ENCODE measurements at places on chromosomes 4 and X.

- DNase-seq = no peak
Observed at GRCh38 chrX:83416273-83416672, 91.8 kb upstream of the POU3F4 start.

GRCh38 chrX:38045538-38046096 lies 39.3 kb downstream of the SYTL5 start:
- DNase-seq = no peak

- no peak for DNase-seq
Observed at GRCh38 chr4:176406736-176407135, 87.0 kb downstream of the SPCS3 start.

DNA sequence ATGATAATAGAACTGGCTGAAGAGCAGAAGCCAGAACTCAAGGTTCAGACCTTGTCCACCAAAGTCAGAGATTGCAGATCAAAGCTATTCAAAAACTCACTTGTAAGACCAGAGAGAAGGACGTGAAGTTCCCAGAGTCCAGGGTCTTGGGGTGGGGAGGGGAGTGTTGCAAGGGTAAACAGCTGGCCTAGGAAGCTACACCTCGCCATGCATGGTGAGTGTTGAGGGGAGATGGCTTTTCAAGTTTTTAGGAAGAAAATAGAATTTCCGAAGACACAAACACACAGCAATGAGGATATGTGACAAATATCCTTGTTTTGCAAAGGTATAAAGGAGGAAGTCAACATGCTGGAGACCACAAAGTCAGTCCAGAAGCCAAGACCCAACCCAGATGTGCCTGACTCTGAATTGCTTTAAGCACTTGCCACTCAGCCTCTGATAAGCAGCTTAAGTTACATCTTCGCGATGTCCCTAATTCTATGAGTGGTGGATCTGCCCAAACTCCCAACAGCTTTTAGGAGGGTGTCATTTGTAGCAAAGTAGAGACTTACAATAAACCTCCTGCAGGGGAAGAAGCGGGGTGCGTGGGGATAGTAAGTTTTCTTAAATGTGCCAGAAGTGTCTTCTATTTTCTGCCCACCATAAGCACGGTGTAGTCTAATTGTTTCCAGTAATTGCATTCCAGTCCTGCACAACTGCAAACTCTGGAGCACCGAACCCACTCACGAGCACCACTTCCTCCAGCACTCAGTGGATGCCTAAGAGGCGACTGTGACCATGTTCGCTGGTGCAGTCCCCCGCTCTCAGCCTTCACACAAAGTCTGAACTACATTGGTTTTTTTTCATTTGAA lies 26.5 kb downstream of the HAND2 start:
- DNase-seq = no peak

DNA sequence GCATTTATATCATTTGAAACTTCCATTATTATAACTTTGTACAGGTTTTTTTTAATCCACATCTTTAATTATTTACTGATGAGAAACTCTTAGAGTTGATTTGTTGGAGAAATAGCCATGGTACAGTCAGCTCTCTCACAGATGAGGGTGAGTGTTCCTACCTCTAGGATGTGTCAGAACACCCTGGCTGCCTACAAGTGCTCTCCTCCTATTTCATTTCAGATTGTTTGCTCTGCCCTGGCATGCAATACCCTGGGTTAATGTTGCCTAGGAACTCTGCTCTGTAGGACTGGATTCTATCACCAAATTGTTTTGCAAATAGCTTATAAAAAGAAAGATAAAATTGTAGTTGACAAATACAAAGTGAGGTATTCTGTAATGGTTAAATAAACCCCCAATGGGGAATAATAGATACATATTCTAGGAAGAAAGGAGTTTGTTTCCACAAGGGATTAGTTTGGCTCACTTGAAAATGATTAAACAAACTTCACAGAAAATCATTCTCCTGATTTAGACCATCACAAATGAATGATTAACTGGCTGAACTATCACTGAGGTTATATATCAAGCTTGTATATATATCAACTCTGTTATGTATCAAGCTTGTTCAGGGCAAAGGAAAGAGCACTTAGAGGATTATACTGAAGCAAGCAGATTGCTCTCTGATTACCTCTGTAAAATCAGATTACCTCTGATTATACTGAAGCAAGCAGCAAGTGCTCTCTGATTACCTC lies 150.0 kb downstream of the PDE5A start:
- DNase-seq = no peak

DNA sequence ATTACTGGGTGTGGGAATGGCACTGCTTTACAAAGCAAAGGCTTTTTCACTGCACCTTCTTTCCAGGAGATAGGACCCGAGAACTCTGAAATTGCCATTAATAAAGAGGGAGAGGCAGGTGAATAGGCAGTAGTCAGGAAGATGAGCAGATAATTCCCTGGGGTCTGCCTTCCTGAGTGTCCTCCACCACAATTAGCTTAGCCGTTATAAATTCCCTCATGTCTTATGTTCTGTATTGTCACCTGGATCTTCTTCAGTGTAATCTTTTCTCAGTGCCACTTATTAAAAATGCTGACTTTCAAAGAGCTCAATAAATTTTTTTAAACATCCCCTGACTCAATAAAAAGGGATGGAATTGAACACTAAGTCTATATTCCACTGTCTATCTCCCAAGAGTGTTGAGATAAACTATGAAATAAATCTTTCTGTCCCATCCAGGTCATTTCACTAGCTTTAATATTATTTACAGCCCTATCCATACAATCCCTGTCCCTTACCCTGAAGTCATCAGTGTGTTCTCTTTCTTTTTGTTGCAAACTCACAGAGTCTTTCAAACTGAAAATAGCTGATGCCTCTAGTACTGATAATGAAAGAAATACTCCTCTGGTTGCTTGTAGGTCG lies 272.2 kb upstream of the NRK start:
- no peak for DNase-seq

All from glomerular endothelial cell (primary cell).